SJSA1 (cell line): ENCODE measurements at places on chromosomes 4 and X.

GRCh38 chr4:164977243-164978164 lies at the start of gene TRIM61:
Gene TRIM61, minus strand, starts transcription at chr4:164977657. Its CDS starts 7,655 bp downstream, at chr4:164970002.
- no peak for DNase-seq

DNA sequence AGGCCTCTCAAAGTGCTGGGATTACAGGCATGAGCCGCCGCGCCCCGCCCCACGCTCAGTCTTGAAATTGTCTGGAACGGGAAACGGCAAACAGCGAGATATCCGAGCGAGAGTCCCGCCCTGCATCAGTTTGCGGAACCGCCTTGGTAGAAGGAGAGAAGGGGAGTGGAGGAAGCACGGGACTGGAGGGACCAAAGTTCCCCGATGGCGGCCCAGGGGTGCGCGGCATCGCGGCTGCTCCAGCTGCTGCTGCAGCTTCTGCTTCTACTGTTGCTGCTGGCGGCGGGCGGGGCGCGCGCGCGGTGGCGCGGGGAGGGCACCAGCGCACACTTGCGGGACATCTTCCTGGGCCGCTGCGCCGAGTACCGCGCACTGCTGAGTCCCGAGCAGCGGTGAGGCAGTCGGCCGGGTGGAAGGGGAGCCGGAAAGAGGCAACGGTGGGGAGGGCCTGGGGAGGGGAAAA lies at the start of gene BST1:
BST1 (plus strand) TSS at position 125 of the 463 bp plus-strand sequence; CDS start at position 205, 80 bp downstream.
- no peak for DNase-seq

GRCh38 chr4:2932321-2932950 lies 30.8 kb downstream of the NOP14 start:
- no peak for DNase-seq

- DNase-seq = no peak
These were observed 917.0 kb upstream of the LCORL start for GRCh38 chr4:18938343-18939099.
